ENCODE measurements at places on chromosomes 7 and 10.

DNA sequence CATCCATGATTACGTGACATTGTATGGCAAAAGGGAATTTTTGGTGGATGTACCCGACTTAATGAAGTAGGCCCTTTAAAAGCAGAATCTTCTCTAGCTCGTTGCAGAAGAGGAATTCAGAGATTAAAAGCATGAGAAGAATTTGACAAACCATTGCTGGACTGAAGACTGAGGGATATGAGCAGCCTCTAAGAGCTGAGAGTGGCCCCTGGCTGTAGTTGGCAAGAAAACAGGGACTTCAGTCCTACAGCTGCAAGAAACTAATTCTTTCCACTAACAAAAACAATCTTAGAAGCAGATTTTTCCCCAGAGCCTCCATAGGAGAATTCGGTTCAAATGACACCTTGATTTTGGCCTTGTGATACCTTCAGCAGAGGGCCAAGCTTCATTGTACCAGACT is 34.1 kb downstream of the MACC1 start:
- no peak for DNase-seq

DNA sequence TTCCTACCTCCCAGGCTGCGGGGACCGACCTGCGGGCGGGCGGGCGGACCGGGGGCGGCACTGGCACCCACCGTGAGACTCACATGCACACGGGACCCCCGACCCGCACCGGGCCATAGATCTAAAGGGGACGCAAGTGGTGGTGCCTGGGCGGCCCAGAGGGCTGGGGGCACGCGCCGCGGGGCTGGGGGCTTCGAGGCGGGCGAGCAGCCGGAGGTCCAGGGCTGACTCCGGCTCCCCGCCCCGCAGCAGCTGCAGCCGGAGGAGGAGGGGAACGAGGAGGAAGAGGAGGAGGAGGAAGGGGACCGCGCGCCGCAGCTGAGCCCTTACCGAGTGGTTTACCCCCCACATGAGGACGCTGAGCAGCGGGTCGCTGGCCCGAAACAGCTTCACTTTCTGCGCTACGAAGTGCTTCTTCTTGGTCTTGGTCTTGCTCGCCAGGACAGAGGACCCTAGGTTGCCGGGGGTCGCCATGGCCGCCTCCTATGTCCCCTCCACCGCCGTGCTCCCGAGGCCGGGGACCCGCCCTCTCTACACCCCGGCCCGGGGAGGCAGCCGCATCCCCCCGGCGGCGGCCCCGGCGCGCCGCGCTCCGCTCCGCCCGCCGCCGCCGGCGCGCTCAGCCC is 412 bp downstream of the PIP4K2A start:
- DNase-seq: no peak

GRCh38 chr10:48316236-48316635 is 9.8 kb downstream of the MAPK8 start:
- DNase-seq: no peak

GRCh38 chr7:101241443-101242349 is 3.2 kb downstream of the FIS1 start:
- no peak for DNase-seq

DNA sequence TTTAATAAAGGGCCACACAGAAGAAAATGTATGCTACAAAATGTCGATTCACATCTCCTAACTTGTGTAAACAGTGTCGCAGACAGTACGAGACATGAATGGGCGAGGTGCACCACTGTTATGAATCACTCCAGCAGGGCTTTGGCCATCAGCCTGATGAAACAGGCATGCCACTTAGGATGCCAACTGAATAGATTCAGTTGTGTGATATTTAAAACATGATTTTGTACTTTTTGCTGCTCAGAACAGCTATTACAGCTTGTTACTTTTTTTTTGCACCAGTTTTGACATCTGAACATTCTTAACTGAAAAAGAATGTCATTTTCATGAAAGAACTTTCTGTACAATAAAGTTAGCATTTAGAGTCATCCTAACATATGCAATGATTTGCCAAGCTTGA is 138.1 kb downstream of the VTI1A start:
- no peak for DNase-seq

DNA sequence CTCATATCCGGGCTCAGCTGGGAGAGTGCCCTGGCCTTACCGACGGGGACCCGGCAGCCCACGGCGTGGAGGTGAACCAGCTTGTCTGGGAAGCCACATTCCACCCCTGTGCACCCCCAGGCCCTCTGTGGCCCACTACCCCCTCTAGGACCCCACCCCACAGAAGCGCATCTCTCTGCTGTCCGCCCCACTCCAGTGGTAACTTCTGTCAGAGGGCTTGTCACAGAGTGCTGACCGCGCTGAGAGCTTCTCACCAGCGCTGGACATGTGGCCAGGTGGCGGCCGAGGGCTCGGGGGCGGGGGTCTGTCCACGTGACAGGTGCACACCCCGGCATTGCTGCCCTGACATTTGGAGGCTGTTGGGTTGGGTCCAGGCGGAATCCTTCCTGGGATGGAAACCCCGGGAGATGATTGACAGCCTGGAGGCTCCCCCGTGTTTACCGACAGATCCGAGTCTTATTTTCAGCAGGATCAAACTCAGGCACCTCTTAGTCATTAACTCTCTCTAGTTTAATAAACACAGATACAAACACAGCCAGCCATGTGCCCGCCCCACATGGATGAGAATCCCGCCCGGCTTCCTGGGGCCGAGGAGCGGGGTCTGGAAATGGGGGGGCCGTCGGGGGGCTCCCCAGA is 5.1 kb downstream of the ELFN1 start:
- no peak for DNase-seq

GRCh38 chr10:35503578-35503977 is 101.6 kb upstream of the GJD4 start:
- no peak for DNase-seq

DNA sequence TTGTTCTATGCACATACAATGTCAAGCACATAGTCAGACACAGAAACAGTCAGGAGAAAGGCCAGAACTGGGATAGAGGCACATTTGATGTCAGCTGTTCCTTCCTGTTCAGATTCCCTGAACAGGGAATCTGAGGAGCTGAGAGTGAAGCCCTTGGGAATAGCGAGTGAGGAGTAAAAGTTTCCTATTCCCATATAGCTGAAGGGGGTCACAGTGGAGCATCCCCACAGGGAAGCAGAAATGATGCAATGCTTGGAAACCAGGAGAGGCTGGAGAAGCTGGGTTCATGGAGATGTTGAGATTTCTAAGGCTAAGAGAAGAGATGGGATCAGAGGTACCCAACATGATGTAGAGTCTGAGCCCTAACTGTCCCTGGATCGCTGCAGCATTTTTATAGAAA is 11.3 kb upstream of the PRXL2A start:
- DNase-seq: no peak

GRCh38 chr10:48690791-48691660 is 6.4 kb downstream of the WDFY4 start:
- no peak for DNase-seq

GRCh38 chr10:86655173-86655540 is 810 bp downstream of the OPN4 start:
- DNase-seq: no peak

DNA sequence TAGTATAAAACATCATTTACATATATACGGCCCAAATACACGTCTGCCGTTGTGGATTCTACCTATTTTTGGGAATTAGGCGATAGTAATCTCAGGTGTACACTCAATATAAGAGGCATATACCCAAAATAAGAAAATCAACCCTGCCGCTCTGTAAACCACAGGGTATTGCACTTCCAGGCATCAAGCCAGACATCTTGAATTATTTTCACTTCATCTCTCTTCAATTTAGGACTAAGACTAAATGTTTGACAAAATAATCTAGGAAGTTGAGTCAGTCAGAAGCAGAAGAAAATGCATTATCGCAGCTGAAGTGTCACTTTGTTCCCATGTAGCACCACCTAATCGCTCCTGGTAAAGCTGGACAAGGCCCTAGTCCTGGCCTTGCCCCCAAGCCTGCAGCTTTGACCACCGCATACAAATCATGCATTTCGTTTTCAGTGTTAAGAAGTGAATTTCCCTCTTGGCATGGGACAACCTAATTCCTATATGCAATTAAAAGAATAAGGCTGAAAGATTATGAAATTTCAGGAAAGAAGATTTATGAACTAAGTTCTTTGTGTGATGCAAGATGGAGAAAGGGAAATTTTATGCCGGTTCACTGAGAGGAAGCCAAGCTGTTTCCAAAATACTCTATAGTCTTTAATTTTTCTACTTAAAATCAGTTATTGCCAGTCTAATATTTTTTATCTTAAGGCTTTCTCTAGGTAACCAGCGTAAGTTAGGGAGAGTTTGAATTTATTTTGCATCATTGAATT is 26.0 kb downstream of the CABCOCO1 start:
- DNase-seq: no peak

GRCh38 chr7:49611951-49612350 is 161.5 kb upstream of the VWC2 start:
- no peak for DNase-seq

DNA sequence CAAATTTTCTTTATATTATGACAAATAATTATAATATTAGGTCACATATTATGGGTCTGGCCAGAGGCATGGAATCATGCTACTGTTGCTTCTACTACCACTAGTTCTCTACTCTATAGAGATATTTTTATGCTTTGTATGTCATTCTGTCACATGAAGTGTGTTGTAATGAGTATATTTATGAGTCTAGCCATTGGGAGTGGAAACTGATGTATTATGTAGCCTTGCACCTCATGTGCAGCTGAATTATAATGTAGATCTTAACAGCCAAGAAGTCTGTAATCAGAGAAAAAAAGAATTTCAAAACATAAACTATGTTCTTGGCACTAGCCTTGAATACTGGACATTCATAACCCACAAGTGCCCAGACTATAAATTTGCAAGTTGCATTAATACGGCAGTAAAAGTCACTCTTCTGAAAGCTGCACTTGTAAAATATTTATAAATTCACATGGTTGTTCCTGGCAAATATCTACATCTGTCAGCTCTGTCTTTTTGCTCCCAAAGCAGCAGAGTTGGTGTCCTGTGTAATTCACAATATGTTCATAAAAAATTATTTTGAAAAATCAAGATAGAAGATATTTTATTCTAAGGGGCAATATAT is 48.6 kb upstream of the SKAP2 start:
- no peak for DNase-seq

GRCh38 chr7:2757361-2757903 is 69.4 kb downstream of the AMZ1 start:
- no peak for DNase-seq

- DNase-seq: no peak
Measured at GRCh38 chr10:73998623-73998928, 660 bp downstream of the VCL start.

GRCh38 chr7:110646804-110647203 is 444.1 kb upstream of the LRRN3 start:
- no peak for DNase-seq

GRCh38 chr7:150420242-150420641 is 30.2 kb upstream of the GIMAP8 start:
- no peak for DNase-seq

DNA sequence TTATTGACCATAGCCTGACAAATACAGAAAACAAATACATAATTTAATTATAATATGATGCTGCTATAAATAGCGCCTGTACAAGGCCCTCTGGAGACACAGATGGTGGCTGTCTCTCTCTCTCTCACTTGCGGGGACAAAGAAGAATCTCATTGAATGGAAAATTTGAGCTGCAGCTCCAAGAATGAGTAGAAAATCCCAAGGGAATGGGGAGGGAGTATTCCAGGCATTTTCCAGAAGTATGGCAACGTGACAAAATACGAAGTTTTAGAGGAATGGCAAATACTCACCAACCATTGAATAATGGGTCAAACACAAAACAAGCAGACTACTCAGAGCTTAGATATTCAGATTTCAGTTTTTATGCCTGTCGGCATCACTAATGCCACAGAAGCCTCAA is 179.9 kb downstream of the NRP1 start:
- DNase-seq: no peak

- no peak for DNase-seq
Measured at GRCh38 chr10:88138319-88138848, 275.0 kb downstream of the PTEN start.

- no peak for DNase-seq
Measured at GRCh38 chr7:108777966-108778365, 208.3 kb downstream of the DNAJB9 start.

DNA sequence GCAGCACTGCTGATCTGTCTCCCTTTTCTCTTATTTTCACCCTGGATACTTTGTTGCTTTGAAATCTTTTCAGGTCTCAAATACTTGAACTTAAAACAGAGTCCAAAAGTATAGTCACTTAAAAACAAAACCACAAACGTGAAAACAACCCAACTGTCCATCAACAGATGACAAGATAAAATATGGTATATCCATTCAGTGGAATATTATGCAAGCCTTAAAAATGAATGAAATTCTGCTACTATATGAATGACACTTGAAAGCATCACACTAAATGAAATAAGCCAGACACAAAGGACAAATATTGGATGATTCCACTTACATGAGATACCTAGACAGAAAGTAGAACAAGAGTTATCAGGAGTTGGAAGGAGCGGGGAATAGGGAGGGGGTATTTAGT is 44.7 kb upstream of the EFCAB10 start:
- DNase-seq: no peak

DNA sequence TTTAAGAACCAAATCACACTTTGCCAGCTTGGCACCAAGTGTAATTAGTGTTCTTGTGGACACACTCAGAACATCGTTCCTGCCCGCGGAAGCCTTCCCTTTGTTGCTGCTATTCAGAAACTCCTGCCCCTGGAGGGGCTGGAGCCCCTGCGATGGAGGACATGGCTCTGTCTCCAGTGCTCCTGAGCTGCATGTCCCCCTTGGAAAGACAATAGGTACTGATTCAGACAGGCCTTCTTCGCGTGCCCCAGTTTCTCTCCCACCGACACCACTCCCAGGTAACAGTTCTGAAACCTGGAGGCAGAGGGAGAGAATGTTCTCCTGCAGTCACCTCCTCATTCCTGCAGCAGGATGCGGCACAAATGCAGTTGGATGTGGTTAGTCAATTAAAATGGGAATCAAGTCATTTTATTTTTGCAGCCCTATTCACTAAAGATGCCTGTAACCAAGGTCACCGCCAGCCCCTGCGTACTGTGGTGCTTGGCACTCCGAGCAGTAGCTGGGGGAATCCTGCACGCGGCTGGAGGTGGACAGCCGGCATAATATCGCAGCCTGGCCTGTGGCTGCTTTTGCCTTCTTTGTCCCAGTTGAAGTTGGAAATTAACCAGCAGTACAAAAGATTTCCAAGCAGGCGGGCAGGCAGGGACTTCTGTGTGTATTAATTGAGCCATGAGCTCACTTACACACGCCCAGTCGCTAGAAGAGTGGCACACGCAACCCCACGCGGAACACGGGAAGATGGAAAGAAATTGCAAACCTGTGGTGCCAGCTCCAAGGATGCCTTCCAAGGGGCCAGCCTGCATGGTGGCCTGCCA is 205.7 kb downstream of the EBF3 start:
- no peak for DNase-seq

GRCh38 chr10:53836638-53837037 is 964.4 kb downstream of the PCDH15 start:
- no peak for DNase-seq
